ENCODE measurements at places on chromosomes 16 and 17.

DNA sequence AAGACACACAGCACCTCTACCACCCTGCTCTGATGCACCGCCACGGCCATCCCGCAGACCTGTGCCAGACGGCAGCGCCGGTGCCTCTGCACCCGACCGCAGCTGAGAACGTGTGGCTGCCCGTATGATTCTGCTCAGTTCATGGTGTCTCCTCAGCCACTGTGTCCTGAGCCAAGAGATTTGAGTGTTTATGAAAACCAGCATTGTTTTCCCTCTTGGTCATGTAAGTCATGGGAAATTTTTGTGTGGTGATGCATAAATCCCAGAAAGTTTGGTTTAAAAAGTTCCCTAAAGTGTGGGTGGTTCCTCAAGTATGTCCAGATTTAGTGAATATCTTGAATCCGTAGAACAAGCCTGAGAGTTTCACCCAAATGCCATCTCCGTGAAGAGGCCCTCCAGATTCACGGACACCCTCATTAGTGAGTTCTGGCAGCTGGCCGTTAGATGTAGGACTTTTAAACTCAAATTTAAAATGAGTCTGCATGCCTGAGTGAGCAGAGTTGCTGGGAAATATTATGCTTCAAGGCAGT, 57.6 kb downstream of the CDRT4 start:
- no peak for DNase-seq

GRCh38 chr16:85733839-85734170, 17.1 kb downstream of the C16orf74 start:
- no peak for DNase-seq

- no peak for DNase-seq
Measured at GRCh38 chr17:2102931-2103809, 48.3 kb downstream of the HIC1 start.

DNA sequence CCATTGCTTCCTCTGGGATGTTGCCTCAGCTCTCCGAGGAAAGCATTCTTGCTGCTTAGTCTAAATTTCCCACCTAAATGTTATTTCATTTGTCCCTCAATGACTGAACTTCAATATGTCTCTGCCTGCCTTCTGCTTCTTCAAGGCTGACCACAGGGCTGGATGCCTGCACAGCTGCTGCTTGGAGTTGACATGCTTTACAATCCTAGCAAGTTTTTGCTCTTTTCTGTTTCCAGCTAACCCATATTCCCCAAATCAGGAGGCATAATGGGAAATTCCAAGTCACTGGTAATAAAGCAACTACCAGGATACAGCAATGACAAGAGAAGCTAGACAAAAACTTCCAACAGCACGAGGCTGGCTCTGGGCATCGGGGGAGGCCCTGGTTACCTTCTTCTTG, 48.9 kb downstream of the GTF3C1 start:
- no peak for DNase-seq

DNA sequence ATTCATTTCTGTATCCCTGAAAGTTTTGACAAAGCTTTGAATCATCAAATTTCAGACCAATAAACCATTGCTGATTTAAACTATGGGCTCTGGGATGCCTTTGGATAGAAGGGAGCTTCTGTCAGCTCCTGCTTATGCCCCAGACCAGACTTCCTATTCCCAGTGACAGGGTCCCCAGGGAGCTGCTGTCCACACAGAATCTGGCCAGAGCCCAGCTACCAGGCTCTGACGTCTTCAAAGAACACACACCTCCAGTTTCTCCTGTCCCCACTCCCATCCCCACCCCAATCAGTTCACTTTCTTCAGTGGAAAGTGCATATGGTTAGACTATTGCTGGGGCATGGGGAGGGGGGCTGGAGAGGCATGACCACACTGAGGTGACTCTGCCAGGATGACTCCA, 51.6 kb upstream of the SREBF1 start:
- no peak for DNase-seq

- DNase-seq = no peak
Measured at GRCh38 chr17:5877948-5878347, 192.2 kb upstream of the WSCD1 start.

DNA sequence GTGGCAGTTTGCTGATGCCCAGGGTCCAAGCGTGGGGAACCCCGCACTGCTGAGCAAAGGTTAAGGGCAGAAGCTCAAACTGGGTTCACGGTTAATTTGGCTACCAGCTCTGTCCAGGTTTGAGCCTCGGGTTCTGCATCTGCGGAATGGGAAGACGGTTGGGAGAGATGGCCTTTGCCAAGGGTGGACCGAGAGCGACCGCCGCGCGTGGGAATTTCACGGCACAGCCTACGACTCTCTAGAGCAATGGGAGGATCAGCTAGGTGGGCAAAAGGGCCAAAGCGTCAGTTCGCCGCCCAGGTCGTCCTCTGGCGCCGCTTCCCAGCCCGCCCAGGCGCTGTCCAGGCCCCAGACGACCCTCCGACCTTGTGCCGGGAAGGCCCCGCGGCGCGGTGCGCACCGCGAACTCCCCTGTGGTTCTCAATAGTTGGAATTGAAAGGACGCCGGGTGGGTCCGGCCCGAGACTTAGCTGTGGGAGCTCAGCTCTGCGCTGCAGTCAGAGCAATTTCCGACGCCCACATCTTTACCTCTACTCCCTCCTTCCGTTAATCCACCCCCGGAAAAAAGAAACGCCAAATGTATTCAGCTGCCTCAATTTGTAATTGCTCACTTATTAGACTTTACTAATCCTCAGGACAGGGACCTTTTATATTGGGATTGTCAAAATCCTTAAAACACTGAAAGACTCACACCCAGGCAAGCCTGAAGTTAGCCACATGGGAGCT, 2.5 kb upstream of the HS3ST3B1 start:
- DNase-seq = no peak

- no peak for DNase-seq
Measured at GRCh38 chr16:6356911-6357310, 975.7 kb upstream of the RBFOX1 start.

DNA sequence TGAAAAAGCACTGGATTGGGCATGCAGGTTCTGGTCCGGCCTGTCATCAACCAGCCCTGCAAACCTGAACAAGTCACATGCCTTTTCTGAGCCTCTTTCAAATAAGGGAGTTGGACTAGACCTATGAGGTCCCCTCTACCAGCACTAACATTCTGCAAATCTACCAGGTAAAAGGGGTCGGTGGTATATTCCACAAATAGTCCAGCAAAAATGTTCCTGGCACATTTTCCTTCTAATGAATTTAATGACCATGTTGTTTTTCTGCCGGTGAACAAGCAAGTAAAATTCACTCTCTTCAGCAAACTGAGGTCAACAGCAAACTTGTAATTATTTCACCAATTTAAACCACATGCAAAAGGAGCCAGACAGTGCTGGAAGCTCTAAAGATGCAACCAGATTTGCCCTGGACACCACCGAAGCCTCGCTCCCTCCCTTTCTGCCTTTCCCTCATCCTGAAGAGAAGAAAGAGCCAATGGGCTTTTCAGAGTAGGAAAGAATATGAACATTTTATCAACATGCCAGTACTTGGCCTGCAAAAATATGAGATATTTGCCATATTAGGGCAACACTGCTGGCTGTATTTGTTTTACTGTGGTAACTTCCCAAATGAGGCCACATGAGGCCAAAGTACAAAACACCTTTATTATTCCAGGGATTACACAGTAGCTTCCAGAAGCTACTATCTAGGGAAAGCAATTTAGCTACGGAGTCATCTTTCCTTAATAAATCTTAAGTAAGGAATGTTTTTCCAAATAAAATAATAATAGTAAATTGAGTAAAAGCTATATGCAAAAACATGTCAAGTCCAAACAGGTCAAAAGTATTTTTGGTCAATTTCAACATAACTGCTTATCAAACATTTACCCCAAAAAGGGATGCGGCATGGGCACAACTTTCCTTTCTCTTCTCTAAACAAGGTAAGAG, 45.0 kb downstream of the USP31 start:
- DNase-seq = no peak

DNA sequence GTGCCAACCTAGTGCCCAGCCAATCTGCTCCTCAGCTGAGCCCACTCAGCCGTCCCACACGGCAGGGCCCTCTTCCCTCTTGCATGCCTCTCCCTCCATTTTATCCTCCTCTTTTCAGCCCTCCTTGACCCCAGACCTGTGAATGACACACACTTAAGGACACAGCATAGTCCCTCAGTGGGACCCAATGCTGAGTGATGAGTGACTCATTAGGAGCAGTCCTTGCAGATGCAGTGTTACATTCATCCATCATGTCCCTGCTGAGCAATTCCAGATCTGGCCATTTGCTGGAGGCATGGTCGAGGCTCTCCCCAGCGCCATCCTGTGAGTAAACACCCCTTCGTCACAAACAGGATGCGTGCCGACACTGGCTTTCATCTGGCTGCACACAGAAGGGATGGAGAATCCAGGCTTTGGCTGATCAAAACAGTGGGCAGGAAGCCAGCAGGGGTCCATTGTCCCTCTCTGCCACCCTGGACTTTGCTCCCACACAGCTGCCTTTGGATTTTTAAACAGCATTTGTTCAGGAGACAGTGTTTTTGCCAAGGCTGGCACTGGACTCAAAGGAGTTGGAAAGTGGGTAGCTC, 122.6 kb downstream of the AXIN2 start:
- DNase-seq = no peak

DNA sequence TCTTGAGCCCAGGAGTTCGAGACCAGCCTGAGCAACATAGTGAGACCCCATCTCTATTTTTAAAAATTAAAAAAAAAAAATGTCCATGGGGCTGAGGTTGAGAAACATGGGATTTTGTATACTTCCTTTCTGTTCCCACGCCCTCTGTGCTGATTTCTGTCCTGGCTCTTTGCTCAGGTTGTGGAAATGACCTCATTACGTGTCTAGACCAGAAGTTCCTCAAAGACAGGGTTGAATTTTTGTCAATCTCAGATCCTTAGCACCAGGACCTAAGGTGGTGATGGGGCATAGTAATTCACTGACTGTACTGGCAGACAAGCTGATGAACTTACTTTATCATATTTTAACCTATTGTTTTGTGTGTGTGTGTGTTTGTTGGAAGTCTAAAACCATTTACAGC, 11.2 kb upstream of the HNF1B start:
- no peak for DNase-seq

DNA sequence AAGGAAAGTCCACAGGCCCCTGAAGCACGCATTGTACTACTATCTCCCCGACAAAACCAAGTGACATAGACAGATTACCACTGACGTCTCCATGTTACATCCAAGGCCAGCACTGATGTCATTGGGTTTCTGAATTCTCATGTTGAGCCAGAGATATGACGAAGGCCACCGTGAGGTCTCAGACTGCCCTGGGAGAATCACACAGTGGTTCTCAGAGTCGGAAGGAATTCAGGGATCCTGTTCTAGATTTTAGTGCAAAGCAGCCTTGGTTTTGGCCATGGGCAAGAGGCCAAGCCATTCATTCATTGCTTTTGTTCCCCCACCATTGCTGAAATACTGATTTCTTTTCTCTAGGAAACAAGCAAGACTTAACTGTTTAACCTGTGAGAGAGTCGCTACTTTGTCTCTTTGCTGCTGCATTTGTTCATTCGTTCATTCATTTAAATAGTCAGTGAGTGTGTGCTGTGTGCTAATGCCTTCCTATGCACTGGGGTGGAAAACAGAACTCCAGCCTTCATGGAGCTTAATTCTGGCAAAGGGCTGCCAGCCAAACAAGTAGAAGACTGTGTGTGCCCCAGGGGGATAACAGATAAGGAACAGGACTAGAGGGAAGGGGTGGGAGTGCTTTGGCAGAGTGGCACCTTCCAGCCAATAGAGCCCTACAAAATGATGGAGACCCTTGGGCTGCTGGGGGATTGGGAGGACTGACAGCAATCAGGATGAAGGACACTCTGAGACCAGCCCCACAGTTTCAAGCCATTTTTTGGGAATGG, 222.3 kb downstream of the MSI2 start:
- no peak for DNase-seq

GRCh38 chr16:49884033-49885015, 28.4 kb upstream of the ZNF423 start:
- no peak for DNase-seq

GRCh38 chr17:15121426-15121825, 143.7 kb downstream of the PMP22 start:
- no peak for DNase-seq

GRCh38 chr17:49890077-49890821, 42.4 kb upstream of the TAC4 start:
- DNase-seq = no peak

- no peak for DNase-seq
Measured at GRCh38 chr16:67199808-67200198, 872 bp downstream of the ELMO3 start.

DNA sequence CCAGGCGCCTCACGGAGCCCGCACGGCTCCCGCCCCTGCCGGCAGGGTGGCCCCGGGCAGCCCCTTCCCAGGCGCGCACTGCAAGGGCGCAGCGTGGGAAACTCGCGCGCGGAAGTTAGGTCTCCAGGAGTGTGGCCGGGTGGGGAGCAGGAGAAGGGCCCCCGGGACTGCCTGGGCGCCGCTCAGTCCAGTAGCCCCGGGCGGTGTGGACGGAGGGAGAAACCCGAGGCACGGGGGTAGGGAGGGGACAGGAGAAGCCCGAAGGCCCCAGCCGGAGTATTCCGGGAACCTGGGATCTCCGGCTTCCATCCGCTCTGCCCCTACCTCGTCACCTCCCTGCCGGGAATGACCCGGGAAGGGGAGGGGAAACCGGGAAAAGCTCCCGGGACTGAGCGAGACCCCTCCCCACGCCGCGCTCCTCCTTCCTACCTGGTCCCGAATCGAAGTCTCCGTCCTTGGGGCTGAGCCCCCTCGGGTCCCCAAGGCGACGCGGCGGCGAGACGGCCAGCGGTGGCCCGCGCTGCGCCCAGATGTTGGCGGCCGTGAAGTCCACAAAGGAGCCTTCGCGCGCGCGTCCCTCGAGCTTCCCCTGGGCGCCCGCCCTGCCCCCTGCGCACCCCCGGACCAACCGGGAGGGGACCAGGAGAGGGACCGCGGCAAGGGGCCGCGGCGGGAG, 418 bp downstream of the SOCS3 start:
- no peak for DNase-seq

DNA sequence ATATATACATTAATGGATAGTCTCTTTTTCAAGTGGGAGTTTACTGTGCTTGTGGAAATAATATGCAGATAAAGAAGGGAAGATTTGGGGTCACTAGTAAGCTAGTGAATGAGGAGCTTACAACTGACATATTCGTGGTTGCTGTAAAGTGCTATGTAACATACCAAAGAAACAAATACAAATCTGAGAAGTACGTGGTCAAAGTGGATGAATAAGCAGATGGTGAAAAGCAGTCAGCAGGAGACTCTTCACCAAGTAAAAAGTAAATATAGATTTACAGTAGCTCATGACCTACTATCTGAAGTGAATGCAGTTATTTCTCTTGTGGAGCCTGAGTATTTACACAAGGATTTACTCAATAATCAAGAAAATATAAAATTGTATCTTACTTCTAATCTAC, 136.6 kb upstream of the ELAC2 start:
- DNase-seq = no peak

- no peak for DNase-seq
Measured at GRCh38 chr16:89581861-89582563, 6.5 kb downstream of the CPNE7 start.

DNA sequence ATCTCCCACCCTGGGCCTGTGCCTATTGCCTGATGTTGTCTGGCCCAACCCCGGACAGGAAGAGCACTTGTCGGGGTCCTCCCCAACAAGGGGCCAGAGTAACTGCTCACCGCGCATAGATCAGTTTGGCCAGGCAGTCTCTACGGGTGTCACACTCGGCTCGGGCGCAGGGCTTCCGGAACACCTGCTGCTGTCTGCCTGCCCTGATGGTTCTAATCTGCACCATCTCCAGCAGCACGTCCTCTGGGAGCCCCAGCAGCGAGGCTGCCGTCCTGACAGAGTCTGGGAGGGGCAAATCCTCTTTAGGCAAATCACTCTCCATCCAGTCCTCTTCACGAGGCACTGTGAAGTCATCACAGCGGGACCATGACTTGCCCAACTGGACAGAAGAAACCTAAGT, 24.0 kb downstream of the MYO19 start:
- no peak for DNase-seq
